Keratinocyte (primary cell): ENCODE measurements at places on chromosomes 5 and 9. TPM values are rescaled to one million over a fixed set of nuclear protein-coding genes. Genes with fewer than 3 reads are reported as not detected.
A peak's percentile ranks its signal among the peaks of the same experiment; 100 is the strongest.

DNA sequence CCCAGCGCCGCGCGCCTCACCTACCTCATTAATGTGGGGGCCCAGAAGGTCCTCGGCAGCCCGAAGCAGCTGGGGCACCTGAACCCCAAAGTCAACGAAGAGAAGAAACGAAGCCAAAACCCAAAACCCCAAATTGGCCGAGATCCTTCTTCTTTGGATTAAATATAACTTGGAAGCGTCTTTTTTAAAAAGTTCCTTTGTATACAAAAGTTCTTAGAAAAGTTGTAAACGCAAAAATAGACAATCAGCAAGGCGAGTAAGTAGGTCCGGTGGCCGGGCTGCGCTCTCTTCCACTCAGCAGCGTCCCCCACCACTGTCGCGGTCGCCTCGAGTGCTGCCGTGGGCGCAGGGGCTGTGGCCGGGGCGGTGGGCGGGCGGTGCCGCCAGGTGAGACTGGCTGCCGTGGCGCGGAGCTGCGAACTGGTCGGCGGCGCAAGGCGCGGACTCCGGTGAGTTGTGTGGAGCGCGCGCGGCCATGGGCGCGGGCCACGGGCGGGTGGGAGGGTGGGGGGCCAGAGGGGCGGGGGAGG is 360 bp downstream of the KLF4 start:
- peak overlapping the region; percentile 95 for H3K27ac ChIP-seq
- DNase-seq, result no peak
- no peaks in the 10 kb centered on the region for H3K27me3 ChIP-seq
- H3K4me3 ChIP-seq, result peak overlapping the region; percentile 99
- H3K36me3 ChIP-seq, result peaks cover 4% of the 10 kb centered on the region
- H3K4me1 ChIP-seq, result peaks cover 18% of the 10 kb centered on the region

- no peaks in the 10 kb centered on the region for H3K4me1 ChIP-seq
- no peak for DNase-seq
- no peak overlapping the region for H3K4me3 ChIP-seq
- H3K27me3 ChIP-seq, result no peaks in the 10 kb centered on the region
- H3K27ac ChIP-seq, result no peak overlapping the region
Observed at GRCh38 chr9:82367016-82367415, 378.4 kb downstream of the SPATA31D1 start.

GRCh38 chr5:73801686-73802085 is 175.7 kb downstream of the ARHGEF28 start:
- no peak overlapping the region for H3K4me3 ChIP-seq
- no peak overlapping the region for H3K27ac ChIP-seq
- H3K36me3 ChIP-seq, result peaks cover 19% of the 10 kb centered on the region
- no peak for DNase-seq
- no peaks in the 10 kb centered on the region for H3K27me3 ChIP-seq
- peaks cover 14% of the 10 kb centered on the region for H3K4me1 ChIP-seq

DNA sequence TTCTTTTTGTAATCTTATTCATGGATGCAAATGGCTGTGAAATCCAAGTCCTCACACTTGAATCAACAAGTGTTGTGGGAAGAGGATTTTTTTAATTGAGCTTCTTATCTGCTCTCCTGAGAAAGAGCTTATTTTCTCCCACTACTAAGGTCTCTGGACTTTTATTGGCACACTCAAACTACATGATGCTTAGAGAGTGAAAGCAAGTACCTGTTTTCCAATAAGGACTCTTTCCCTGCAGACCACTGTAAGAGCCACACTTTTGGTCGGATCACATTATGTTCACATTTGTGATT is 546.4 kb upstream of the ARRDC3 start:
- H3K4me3 ChIP-seq, result no peak overlapping the region
- no peaks in the 10 kb centered on the region for H3K4me1 ChIP-seq
- H3K27me3 ChIP-seq, result no peaks in the 10 kb centered on the region

MOB3B gene
- 32.6 to 40.8 TPM (median 35.3 TPM) in 3 replicates for polyA plus RNA-seq

DDX4 gene
- 0.04 TPM in 1 of 3 replicates, not detected in the others for polyA plus RNA-seq
